ENCODE measurements at places on chromosomes 11 and 22. TPM values are rescaled to one million over a fixed set of nuclear protein-coding genes. Genes with fewer than 3 reads are reported as not detected.

TYR gene
- not detected for total RNA-seq

NLRP6 gene
- total RNA-seq = 0.57 TPM

FLRT1 gene
- total RNA-seq = 0.21 TPM

ANO1 gene
- total RNA-seq = not detected

C11orf71 gene
- 5.5 TPM for total RNA-seq

- no peak for DNase-seq
Observed at GRCh38 chr11:58776891-58777710, 45.4 kb upstream of the GLYAT start.

GRCh38 chr11:73942010-73942409, 8.8 kb upstream of the DNAJB13 start:
- DNase-seq = no peak

- DNase-seq = no peak
Observed at GRCh38 chr11:126519764-126520734, 164.6 kb downstream of the ST3GAL4 start.

GRCh38 chr11:19398772-19399527, 158.2 kb upstream of the E2F8 start:
- no peak for DNase-seq

DNA sequence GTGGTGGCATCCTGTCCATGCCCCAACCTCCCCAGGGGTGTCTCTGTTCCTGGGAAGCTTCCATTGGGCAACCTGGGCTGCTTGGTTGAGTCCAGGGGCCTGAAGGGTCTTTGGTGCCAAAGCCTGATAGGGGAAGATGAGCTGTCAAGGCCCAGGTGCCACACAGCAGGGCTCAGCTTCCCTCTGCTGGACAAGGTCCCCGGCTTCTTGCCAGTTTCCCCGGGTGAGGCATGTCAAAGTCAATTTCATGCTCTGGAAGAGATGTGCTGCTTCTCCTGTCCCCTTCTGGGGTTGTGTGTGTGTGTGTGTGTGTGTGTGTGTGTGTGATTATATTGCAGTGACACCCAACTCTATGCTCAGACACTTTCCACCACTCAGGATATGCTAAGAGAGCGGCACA, 26.9 kb downstream of the TP53I11 start:
- DNase-seq = no peak

- DNase-seq = no peak
Observed at GRCh38 chr22:43441216-43441615, 29.4 kb downstream of the MPPED1 start.

DNA sequence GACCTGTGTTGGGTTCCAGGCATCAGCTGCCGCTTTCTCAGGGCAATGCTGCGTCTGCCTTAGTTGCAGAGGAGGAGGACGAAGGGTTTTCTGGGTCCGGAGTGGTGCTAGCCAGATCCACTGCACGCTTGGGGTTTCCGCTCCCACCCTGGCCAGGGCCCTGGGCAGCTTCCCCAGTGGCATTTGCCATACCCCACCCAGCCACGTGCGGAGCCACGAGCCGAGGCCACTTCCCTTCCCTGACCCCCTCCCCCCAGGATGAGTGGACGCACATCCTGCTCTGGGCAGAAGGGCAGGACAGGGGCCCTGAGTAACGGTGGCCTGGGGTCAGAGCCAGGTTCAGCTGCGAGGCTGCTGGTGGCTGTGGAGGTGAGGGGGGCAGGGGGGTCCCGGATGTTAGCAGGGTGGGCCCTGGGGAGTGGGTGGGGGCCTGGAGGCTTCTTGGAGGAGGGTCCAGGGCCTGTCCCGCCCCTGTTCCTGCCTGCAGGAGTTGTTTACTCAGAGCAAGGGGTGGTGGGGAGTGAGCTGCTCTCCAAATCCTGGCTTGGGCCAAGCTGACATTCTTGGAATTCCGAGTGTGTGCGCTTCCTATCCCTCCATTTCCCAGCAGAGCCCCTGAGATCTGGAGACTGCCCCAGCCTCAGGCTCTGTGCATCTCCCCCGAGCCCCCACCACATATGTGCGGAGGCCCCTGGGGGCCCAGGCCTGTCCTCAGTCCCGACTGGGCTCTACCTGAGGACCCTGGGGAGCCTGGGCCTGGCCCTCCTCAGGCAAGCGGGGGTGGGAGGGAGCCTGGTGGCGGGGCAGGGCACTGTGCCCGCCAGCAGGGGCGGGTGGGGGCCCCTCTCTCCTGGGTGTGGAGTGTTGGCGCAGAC, 1.4 kb downstream of the TSPAN4 start:
- DNase-seq = peak; percentile 36

- DNase-seq = peak; percentile 13
Observed at GRCh38 chr11:120563703-120564572, 52.4 kb downstream of the GRIK4 start.

DNA sequence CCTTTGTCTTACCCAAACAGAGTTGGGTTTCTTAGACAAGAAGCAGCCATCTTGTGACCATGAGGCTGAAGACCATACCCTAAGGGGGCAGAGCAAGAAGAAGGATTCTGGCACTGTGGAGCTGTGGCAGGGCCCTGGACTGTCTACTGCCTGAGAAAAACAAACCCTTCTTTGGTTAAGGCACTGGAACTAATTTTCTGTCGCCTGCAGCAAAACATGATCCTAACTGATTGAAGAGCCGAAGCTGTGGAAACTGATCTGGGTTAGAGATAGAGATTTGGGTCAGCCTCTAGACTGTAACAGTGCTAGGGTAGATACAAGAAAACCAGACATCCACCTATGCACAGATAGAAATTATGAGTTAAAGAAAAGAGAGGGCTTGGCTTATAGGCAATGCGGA, 11.3 kb upstream of the ACER3 start:
- no peak for DNase-seq

- DNase-seq = peak; percentile 80
Observed at GRCh38 chr22:37330200-37331033, 48.1 kb downstream of the CYTH4 start.

DNA sequence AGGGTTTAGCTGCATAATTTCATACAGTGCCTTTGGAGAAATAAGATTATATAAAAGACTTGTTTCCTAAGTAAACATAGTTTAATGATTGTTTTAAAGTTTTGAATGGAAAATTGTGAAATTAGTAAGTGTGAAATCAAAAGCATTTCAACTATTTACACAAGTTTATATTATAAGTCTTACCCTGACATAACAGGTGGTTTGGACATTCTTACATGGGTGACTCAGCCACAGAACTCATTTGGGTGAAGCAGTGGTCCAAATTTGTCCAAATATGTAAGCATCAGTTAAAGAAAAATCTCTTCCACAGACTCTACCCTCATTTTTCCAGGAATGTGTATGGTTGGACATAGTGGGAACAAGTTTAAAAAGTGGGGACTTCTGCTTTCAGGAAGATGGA, 68.0 kb downstream of the USP47 start:
- no peak for DNase-seq

DNA sequence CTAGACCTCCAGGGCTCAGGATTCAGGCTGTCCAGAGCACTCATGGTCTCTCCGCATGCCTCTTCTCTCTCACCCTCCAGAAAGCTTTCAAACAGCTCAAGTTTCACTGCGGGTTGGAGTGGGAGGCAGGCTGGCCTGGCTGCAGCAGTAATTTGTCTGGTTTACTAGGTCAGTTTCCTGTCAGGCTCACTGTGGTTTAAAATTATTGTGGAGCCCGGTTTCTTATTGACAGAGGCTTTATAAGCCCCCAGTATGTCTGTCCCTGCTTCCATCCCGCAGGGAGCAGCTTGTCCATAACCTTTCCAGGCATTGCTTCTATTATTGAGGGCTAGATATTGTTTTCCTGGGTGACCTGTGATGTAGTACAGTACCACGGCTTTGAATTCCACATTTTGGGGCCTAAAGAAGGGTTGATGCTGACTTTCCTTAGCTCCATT, 235.3 kb upstream of the SORL1-AS1 start:
- DNase-seq = no peak

DNA sequence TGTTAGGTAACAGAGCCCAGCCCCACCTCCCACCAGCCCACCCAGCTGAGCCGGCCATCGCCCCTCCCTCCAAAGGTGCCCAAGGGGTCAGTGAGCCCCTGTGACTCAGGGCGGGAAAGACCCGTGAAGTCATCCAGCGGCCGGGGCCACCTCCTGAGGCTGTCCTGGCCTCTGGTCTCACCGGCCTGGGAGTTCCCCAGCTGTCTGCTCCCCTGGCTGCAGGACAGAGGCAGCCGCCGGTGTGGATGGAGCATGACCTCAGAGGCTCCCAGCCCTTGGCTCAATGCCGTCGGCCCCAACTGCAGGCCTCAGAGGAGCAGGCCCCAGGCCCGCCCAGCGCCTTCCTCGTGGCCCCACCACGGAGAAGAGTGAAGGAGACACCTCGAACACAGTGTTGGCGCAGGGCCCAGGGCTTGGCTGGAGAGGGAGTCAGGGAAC, 28.7 kb downstream of the RPL3 start:
- DNase-seq = no peak

- no peak for DNase-seq
Observed at GRCh38 chr11:92865352-92865751, 104.1 kb upstream of the MTNR1B start.

Measured in activated CD4-positive, alpha-beta T cell treated with anti-CD3 and anti-CD28 coated beads for 36 hours (primary cell).